ENCODE measurements at places on chromosomes 2 and 18.
A peak's percentile ranks its signal among the peaks of the same experiment; 100 is the strongest.

- DNase-seq: peak; percentile 19
These were observed 74.5 kb upstream of the NCKAP5 start for GRCh38 chr2:133642791-133643191.

- no peak for DNase-seq
These were observed 9.7 kb upstream of the SERTAD2 start for GRCh38 chr2:64663402-64663801.

DNA sequence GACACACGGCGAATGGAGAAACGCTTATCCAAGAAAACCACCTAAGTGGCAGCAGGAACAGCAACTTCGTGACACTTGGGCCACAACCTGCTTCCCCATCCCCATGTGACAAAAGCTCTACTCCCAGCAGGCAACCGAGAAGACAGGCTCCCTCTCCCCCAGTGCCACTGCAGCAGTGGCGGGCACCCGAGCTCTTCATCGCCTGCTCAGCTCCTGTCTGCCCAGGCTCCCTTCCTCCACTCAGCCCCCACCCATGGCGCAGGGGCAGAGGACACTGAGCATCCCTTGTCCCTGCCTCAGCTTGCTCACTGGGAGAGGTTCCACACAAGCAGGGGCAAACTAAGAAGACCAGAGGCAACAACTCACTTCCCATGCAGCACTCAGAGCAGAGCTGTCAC is 22.9 kb downstream of the SLC66A2 start:
- no peak for DNase-seq

GRCh38 chr18:22826726-22827125 is 106.4 kb upstream of the RBBP8 start:
- DNase-seq: peak; percentile 100

DNA sequence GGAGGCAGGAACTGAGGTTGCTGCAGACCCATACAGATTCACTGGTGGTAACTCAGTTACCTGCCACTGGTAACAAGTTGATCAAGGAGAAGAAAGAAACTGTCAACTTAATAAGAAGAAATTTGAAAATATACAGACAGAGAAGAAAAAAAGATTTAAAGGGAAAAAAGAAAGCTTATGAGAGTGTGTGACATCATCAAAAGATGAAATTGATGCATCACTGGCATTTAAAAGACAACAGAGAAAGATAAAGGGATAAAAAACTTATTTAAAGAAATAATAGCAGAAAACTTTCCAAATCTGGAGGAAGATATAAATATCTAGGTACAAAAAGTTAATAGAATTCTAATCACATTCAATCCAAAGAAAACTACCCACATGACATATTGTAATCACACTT is 1003.2 kb downstream of the TDRD15 start:
- no peak for DNase-seq

DNA sequence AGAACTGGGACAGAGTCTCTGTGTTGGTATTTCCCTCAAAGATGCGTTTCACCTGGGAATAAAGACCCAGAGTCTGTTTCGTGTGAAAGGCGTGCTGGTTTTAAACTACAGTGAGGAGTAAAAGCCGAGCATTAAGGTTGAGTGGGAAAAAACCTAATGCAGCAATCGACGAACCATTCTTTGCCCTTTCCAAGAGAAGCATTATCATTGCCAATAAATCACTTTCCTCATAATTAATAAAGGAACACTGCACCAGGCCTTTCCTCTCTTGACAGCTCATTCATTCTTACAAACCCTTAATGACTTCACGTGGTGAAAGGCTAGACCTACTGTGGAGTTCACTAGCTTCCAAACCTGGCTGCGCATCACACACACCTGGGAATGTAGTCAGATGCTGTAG is 896 bp upstream of the SLC8A1 start:
- DNase-seq: no peak

DNA sequence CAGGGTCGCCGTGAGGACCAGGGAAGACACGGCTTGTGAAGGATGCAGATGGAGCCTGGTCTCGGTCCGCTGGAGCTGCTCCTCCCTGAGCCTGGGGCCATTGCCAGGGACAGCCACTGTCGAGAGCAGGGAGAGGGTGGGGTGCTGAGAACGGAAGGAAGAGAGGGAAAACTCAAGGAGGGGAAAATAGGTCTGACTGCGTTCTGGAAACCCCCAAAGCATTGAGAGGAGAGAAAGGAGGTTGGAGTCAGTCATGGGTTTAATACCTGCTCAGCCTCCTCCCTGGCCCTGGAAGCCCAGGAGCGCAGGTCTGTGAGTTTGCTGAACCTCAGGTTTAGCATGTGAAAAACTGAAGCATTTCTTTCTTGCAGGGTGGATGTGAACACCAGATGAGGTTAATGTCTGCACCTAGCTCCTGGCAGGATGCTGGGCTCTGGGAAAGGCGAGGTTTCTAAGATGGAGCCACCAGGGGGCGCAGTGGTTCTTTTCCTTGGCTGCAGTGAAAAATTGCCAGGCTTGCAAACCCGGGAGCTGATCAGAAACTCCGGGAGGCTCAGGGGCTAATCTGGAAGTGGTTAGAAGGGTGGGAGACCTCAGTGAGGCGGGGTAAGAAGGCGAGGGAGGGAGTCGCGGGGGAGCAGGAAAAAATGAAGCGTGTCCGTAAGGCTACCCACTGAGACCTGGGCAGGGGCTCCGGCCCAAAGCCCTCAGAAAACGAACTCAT is 33.6 kb upstream of the RNF149 start:
- DNase-seq: peak; percentile 46

DNA sequence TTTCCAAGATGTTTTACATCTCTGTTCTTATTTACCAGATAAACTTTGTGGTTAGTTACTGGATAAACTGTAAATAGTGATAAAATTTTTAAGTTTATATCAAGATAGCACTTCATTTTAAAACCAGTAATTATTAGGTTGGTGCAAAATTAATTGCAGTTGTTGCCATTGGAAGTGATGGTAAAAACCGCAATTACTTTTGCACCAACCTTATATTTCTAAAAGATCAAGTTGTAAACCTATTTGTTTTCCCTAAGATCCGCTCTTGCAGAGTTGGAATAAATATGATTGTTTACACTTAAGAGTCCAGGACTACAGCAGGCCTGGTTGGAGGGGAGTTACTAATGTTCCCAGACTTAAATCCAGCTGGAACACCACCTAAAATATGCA is 479 bp upstream of the AOX1 start:
- DNase-seq: no peak

DNA sequence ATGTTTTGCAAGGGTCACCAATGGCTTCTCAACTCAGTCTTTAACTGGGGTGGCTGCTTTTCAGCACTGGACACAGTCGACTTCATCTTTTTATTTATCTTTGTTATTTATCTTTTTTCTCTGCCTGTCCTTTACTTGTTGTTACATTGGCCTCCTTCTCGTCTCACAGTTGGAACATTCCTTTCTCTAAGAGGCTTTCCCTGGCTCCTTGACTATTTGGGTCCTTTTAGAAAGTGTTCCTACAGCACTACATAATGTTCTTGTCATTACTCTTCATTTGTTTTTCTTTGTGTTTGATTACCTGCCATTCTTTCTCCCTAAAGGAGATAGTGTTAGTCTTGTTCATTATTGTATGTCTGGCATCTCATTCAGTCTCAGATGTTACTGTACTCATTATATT is 122.0 kb downstream of the KIAA1328 start:
- no peak for DNase-seq

DNA sequence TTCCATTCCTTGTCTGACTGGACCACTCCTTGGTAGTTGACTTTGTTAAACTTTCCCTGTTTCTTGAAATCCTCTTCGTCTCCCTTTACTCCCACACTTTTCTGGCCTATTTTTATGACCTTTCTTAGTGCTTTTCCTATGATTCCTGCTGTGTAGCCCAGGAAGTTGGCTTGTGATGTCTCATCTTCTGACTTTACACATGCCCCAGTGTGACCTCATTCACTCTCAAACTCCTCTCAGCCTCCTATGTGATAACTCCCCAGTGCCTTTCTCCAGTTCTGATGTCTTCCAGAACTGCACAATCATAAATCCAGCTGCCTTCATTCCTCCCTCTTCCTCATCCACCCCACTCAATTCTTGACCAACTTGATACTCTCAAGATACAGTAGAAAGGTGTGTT is 407.6 kb downstream of the TGIF1 start:
- peak; percentile 34 for DNase-seq

- peak; percentile 58 for DNase-seq
These were observed 8.2 kb upstream of the TMEM182 start for GRCh38 chr2:102753563-102754159.

- DNase-seq: no peak
These were observed 794.3 kb upstream of the CDH7 start for GRCh38 chr18:64956465-64956864.

DNA sequence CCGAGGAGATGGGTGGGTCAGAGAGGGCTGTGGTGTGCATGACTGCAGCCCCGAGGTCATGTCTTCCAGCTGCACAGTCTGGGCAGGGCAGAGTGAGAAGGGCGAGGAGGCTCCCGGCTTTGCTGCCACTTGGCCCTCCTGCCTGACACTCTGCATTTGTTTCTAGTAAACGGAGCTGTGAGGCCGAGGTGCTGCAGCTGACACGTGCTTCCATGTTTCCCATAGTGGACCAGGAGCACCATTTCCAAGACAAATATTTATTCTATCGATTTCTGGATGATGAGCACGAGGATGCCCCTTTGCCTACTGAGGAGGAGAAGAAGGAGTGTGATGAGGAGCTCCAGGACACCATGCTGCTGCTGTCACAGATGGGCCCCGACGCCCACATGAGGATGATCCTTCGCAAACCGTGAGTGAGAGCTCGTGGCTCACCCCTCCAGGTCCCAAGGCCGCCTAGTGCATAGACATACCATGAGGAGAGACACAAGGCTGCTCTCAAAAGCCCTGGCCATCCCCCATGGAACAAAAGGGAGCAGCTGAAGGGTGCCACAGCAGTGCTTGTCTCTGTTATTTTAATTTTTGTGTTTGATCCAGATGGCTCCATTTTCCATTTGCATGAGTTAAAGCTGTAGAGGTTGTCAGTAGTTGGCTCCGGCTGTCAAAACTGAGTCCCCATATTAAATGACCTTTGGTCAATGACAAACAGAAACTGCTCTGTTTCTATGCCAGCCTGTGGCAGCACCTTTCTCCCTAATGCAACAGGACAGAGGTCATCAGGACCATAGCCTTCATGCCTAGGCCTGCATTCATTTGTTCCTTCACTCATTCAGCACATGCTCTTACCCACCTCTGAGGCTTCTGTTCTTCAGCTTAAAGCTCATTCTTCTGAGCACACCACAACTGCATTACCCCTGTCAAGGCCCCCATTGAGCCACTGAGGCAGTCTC is 108.3 kb upstream of the MAP3K20 start:
- no peak for DNase-seq

- peak; percentile 57 for DNase-seq
These were observed 33.5 kb upstream of the CRIM1 start for GRCh38 chr2:36322108-36322507.

GRCh38 chr2:168348076-168348475 is 100.7 kb upstream of the STK39 start:
- DNase-seq: peak; percentile 35

DNA sequence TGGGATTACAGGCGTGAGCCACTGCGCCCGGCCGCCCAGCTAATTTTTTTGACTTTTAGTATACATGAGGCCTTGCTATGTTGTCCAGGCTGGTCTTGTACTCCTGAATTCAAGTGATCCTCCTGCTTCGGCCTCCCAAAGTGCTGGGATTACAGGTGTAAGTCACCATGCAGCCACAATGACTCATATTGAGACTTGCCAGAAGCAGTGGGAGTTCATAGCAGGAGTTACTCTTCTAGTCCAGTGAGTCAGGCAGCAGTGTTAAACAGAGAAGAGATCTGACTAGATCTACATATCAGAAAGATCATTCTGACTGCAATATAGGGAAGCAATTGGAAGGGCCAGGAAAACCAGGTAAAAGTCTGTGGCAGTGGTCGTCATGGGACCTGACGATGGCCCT is 1.5 kb upstream of the FLACC1 start:
- DNase-seq: peak; percentile 92

- DNase-seq: no peak
These were observed 200.4 kb downstream of the TMEM247 start for GRCh38 chr2:46679761-46680160.

- DNase-seq: no peak
These were observed 282.2 kb upstream of the ST6GAL2 start for GRCh38 chr2:107168141-107168540.

GRCh38 chr18:74348581-74348980 is 32.9 kb downstream of the C18orf63 start:
- DNase-seq: no peak

GRCh38 chr2:172464400-172465129 is 37.2 kb downstream of the ITGA6 start:
- peak; percentile 88 for DNase-seq

- DNase-seq: no peak
These were observed 83.2 kb downstream of the LAMA3 start for GRCh38 chr18:23772327-23773024.

DNA sequence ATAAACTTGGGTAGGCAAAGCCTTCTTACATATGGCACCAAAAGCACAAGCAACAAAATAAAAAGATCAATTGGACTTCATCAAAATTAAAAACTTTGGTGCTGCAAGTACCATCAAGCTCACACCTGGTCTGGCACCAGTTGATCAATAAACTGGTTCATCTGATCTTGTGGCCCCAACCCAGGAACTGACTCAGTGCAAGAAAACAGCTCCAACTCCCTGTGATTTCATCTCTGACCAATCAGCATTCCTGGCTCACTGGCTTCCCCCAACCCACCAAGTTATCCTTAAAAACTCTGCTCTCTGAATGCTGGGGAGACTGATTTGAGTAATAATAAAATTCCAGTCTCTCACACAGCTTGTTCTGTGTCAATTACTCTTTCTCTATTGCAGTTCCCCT is 8.4 kb downstream of the EPG5 start:
- DNase-seq: peak; percentile 22

DNA sequence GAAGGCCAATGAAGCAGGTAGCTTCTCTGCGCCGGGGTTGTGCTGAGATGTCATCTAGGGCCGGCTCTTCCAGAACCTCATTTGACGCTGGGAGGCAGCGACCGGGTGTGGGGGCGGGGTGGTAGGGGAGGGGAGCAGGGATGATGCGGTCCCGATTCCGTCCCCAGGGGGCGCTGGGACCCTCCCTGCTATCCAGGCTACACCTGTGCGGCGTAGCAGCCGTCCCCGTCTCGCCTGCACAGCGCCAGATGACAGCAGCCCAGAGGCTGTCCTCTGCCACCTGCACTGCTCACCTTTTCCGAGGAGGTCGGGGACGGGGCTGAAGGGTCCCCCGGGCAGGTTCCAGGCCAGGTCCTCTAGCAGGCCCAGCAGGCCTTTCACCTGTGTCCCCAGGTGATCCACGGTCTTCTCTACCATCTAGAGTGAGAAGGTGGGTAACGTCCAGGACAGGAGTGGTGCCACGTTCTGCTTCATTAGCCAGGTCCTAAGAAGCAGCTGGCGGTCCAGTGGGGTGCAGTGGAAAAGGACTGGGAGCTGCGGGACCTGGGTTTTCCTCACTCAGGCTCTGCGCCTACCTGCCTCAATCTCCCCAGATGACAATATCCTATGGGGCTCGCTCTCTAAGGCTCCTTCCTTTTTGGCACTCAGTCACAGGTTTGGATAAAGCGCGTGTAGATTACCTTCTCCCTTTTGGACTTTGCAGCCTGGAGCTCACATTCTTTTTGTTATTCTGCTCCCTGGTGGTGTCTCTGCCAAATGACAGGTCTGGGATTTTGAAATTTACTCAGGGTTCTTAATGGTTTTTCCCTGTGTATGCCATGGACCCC is 56.0 kb upstream of the RAB6C start:
- DNase-seq: peak; percentile 40
